Suprapubic skin (tissue), 4 donors: ENCODE measurements at places on chromosomes 3 and 15. TPM values are rescaled to one million over a fixed set of nuclear protein-coding genes. Genes with fewer than 3 reads are reported as not detected.

DNA sequence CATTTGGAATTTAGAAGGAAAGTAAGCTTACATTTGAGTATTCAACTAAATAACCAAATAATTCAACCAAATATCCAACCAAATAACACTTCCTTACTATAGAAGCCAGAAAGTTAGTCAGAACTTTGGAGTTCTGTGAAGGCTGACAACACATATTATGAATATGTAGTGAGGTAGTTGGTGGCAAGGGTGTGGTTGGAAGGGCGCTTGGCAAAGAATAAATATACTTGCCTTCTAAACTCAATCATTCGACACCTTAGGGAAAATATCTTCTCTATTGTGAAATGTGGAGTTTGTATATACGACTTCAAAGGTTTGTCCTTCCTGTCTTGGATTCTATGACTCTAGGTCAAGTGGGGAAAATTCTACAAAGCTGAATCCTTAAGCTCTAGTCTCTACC lies 111.7 kb upstream of the OSTN start:
- DNase-seq = no peak

DNA sequence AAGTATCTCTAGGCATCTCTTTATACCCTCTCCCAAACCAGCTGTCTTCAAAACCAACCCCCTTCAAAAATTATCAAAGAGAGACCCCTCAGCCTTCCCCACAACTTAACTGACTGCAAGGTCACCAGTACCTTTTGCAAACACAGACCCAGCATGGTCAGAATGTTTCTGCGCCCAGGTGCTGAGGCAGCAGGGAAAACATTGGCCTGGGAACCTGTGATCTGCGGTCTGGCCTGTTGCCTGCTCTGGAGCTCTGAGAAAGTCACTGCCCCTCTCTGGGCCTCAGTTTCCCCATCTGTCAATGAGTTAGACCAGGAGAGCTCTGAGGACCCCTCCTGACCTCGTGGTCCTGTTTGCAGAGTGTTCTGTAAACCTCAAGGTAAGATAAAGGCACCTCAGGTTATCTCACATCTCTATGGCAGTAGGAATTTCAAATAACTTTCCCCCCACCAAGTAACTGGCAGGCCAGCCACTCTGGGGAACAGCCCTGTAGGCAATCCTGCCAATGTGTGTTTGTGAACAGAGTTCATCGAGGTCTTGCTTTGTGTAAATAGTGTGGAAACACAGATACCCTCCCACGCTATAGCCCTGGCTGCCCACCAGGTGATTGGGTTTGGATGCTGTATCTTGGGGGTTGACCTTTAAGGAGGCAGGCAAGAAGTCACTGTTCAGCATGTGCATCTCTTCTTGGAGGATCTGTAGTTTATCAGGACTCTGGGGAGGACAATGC lies 50.0 kb upstream of the SMAD6 start:
- no peak for DNase-seq

DNA sequence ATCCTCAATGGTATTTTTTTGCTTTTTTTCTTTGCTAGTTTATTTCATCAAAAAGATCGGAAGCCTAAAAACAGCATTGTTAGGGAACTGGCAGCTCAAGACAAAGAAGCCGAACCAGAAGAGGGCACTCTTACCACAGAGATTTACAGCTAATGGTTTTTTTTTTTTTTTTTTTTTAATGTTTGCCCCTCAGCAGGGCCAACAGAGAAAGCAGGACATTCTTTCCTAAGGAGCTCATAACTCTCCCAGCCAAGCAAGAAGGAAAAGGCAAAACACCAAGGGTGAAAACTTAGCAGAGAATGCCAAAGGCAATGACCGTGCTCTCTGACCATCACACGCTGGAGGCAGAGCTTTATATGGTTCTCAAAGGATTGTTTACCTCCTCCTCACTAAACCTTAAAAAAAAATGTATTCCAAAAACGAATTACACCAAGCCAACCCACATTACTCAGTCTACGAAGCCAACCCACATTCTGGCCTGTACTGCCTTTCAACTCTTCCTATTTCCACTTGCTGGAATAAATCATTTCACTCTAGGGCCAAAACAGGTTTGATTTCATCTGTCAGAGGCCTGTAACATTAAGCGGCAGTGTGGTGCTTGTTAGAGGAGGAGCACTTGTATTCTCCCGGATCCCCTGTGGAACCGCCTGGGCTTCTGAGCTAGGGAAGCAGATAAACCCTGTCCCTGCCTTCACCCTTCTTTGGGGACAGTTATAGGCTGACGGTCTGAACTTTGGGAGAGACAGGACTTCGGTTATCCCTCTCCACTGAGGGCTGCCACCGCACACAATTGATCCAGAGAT lies 35.6 kb upstream of the GYG1 start:
- no peak for DNase-seq

Gene AADACL2
- total RNA-seq = 73.3 TPM

Gene ANKUB1
- not detected for total RNA-seq

Gene MRPS11
- total RNA-seq = 32.1 TPM

Gene CACNA2D2
- 1.7 TPM for total RNA-seq

Gene PRKCD
- total RNA-seq = 27.9 TPM

Gene CHRM5
- not detected for total RNA-seq
